ENCODE measurements at places on chromosomes 5 and 9.

- DNase-seq = no peak
Measured at GRCh38 chr9:128911529-128912035, 9.2 kb upstream of the PHYHD1 start.

- no peak for DNase-seq
Measured at GRCh38 chr5:10151656-10152055, 98.0 kb downstream of the ATPSCKMT start.

DNA sequence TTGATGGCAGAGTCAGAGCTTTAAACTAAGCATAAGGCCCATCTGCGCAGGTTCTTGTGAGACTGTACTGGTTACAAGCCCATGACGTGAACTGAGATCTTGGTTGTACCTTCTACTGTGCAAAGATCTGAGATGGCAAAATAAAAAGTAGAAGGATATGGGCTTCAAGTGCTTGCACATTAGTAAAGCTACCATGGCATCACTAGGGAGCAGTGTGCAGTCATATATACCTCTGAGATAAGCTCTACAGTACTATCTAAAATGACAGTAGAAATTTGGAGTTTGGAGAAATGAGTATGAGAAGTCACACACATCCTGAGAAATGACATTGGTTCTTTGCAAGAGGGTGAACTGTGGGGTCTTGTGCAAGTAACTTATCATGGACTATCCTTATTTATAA, 408.2 kb upstream of the PRR16 start:
- DNase-seq = no peak

- DNase-seq = no peak
Measured at GRCh38 chr9:125963932-125964331, 216.8 kb downstream of the PBX3 start.

GRCh38 chr5:156481741-156482140, 154.8 kb downstream of the SGCD start:
- no peak for DNase-seq

GRCh38 chr5:106006242-106006641, 1664.5 kb downstream of the EFNA5 start:
- no peak for DNase-seq

All from GF-D8 (cell line).